ENCODE measurements at places on chromosomes 2 and 18. TPM values are rescaled to one million over a fixed set of nuclear protein-coding genes. Genes with fewer than 3 reads are reported as not detected.

- ATAC-seq = no peak
Observed at GRCh38 chr2:720842-721241, 43.6 kb upstream of the TMEM18 start.

CTAGE1 gene
- total RNA-seq = not detected

- ATAC-seq = no peak
Observed at GRCh38 chr2:43227830-43228281, 1.4 kb upstream of the ZFP36L2 start.

CFAP65 gene
- total RNA-seq = not detected

ARHGAP15 gene
- total RNA-seq = 98.3 TPM

WNT10A gene
- 49.8 TPM for total RNA-seq

C2orf66 gene
- total RNA-seq = 1.0 TPM

GRCh38 chr2:229641676-229642075, 72.7 kb downstream of the DNER start:
- no peak for ATAC-seq

DNA sequence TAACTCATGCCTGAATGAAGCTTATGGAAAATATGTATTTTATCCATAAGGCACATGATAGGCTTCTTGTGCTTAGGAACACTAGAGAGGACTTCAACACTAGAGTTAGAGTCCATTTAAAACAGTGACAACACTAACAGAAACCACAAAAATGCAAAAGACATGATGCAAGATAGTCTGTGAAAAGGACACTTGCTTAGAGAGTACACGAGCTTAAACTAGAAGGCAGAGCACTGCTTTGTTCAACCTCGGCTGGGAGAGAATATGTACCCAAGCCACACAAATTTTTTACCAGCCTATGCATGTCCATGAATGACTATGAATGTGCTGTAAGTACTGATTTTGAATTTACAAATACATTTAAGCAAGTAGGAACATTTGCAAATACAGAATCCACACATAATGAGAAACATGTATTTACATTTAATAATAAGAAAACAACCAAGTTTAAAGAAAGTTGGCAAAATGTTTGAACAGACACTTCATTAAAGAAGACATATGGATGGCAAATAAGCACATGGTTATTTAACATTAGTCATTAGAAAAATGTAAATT, 130.6 kb downstream of the SPOPL start:
- no peak for ATAC-seq

GRCh38 chr2:233210843-233211547, 40.5 kb upstream of the ATG16L1 start:
- ATAC-seq = no peak

DNA sequence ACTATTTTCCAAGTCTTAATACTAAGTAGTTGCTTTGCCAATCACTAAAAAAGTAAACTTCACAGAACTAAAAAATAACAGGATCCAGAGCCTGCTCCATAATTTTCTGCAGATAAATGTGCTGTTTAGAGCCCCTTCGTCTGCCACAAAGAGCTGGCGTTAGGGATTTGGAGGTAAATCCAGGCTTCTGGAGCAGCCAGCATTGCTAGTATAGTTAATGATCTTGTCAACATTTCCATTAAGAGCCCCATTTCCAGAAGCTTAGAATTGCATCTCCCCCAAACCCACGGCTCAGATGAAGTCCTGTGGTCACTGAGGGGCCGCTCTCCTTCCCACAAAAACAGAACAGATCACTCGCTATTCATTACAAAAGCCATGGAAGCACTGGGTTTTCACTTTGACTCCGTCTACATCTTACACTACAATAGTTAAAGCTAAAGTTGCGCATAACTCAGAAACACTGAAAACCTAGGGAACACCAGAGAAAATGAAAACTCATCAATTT, 41.9 kb downstream of the ZNF516 start:
- no peak for ATAC-seq

GRCh38 chr2:24840962-24841945, 48.0 kb downstream of the CENPO start:
- ATAC-seq = no peak

RPRM gene
- total RNA-seq = not detected

GAREM1 gene
- not detected for total RNA-seq

- ATAC-seq = no peak
Observed at GRCh38 chr2:88651646-88652045, 24.4 kb upstream of the EIF2AK3 start.

DNA sequence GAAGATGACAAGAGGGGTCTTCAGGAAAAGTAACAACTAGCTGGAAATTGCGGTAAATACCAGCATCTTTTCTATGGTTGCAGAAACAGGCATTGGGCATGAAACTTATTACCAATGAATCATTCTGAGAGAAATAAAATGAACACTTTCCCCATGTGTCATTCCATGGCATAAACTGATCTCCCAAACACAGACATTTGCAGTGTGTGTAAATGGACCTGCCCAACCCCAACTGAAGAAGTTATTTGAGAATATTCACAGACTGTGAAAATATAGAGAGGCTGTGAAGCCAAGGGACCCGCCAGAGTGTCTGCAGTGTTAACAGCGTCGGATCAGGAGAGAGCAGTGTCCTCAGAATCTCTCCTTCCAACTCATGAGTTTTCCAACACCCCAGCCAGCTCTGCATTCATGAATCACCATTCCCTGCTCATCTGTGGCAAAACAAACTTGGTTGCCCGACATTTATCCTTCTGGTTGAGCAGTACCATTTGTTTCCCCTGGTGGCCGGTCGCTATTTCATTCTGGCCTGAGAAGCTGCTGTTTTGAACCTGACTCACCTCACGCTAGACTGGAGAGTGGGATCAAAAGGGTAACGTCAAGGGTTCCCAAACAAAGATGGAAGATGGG, 238.4 kb downstream of the PID1 start:
- no peak for ATAC-seq

DNA sequence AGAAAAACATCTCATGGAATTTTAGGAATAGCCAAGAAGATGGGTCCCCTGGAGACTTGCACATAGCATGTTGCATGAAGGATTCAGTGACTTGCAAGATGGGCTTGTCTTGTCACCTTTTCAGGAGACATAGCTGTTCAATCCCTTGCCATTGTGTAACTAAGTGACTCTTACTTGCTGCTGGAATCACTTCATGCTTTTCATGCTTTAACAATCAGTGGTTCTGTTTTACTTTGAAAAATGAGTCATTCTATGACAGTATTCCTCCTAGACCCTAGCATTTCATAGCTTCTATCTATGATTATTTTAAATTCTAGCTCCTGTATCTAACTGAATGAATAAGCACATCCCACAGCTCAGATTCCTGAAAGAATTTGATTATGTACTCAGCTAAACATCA, 2.8 kb downstream of the KYNU start:
- no peak for ATAC-seq

DNA sequence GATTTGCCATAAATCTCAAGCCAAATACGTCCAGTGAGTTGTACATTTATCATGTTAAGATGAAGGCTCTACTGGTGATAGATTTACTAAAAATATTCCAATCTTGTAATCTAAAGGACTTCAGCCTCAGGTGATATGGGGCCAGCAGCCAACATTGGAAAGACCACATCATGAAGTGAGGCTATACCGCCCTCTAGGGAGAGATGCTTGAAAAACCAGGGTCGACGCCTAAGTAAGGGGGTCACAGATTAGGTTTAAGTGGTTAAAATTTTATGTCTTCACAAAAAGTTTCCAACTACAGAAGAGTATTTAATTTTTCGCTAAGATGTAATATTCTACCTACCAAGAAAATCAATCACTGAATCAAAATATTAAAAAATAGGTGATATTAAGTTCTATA, 33.3 kb downstream of the DOCK10 start:
- ATAC-seq = no peak

TTN gene
- 3.1 TPM for total RNA-seq

GRCh38 chr2:54722641-54723040, 821 bp upstream of the EML6 start:
- ATAC-seq = no peak

DNA sequence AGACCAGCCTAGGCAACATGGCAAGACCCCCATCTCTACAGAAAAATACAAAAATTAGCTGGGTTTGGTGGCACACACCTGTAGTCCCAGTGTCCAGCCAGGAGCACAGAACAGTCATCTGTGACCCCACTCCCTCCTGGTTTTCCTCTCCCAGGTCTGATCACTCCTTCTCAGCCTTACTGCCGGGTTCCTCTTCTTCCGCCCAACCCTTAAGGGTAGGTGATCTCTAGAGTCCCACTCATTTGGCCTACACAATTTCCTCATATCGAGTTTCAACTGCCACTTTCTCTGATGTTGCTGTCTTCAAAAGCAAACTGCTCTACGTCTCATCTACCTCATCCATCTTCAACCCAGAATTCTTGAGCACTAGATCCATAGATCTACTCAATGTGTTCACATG, 13.4 kb upstream of the MAT2A start:
- ATAC-seq = no peak

GRCh38 chr2:141301551-141301950, 829.3 kb downstream of the LRP1B start:
- no peak for ATAC-seq

DNA sequence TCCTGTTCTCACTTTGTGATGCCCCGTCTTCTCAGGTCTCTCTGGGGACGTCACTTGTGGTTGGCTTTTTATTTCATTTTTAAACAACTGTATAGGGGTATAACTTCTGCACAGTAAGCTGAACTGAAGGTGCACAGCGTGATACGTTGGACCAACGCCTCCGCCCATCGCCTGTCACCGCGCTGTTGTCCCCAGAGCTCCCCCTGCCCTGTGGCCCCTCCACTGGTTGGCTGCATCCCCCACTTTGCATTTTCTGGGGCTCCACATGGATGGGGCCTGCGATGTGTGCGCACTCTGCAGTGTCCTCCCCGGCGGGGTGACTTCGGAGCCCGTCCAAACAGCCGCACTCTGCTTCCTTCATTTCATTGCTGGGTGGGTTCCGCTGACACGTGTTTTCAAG, 14.3 kb downstream of the GPR35 start:
- ATAC-seq = no peak

DNA sequence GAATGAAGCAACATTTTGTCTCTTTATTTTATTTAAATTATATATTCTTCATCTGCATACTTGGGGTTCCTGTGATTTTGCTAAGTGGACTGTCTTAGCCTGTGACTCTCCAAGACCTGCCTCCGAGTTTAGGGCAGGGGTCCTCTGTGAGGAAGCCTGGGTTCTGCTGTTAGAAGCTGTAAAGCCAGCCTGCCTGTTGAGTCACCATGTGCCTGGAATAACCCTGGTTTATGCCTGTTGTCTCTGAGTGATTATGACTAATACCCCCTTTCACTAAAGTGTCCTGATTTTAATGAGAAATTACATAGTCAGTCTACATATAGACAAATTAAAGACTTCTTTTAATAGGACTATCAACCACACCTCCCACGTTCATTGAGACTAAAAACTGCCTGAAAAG, 369.1 kb downstream of the ZNF521 start:
- no peak for ATAC-seq

DNA sequence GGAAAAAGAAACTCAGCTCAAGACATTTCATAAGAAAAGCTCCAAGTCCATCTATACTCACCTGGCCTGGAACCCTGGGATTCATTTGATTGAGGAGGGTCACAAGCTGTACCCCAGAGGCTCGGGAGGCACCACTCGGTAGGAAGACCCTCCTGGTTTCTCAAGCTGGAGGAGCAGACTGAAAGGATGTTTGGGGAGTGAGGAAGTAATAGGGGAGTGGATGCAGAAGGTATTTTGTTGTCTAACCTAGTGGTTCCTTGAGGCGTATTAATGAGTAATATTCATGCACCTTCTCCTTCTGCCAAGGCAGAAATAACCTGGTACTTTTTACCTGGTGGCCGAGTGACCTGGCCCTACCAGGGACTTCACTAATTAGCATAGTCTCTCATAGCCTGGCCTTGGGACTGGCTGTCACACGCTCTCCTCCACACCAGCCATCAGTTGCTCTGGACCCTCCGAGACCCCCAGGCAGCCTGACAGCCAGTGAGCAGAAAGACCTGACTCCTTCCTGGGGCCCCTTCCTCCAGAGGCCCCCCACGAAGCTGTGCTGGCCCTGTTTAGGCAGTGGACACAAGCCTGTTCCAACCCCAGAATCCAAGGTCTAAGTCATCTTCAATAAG, 161.4 kb downstream of the BCL2 start:
- ATAC-seq = no peak

LYPD1 gene
- total RNA-seq = not detected

DNA sequence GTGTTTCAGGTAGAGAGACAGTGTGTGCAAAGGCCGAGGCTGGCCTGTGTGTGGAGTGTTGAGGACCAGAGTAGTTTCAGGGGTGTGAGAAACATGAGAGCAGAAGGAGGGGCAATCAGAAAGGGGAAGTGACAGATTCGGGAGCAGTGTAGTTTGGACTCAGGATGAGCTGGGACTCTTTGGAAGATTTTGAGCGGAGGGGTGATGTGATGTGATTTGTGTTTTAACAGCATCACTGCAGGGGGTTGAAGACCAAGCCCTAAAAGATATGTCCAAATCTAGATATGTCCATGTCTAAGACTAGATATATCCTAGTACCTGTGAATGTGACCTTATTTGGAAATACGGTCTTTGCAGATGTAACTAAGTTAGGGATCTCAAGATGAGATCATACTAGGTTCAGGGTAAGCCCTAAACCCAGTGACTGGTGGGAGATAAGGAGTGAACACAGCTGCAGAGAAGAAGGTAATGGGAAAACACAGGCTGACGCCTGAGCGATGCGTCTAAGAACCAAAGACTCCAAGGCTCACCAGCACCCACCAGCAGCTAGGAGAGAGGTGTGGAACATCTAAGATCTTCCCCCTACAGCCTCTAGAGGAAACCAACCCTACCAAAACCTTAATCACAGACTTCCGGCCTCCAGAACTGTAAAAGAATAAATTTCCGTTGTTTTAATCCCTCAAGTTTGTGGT, 38.5 kb upstream of the MYO3B start:
- no peak for ATAC-seq

DNA sequence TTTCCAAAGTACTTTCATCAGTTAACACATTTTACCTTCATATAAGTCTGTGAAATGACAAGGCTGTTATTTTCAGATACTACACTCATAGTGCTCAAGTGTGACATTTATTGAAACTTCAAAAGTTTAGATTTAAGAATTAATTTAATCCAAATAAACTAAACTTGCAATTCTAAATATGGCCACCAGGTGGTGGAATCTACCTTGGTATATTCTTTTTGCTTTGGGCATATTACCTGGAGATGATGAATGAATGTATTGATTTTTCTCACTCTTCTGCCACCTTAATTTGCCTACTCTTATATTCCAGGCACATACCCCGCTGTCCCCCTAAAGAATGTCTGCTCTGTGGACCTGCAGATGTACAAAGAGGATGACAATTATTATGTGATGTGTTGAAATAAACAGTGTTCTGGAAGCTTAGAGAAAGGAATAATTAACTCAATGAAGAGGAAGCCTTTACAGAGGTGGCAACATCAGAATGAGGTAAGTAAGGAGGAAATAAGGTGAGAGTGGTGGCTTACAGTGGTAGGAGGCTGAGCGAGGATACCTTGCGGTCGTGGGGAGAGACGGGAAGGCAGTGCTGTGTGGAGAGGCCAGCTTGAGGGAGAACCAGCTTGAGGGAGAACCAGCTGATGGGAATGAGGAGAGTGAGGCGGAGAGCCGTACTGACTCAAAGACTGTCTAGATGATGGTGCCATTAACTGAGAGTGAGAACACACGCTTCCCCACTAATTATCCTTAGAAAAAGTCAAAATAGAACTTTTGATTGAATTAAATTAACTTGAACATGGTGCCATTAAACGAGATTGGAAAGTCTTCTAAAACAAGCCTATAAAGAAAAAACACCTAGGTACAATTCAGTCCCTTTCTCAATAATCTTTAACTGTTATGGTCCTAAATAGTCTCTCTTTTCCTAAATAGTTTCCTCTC, 179.5 kb downstream of the CELF4 start:
- no peak for ATAC-seq

All from activated T-helper 17 cell treated with anti-CD3 and anti-CD28 coated beads, Interleukin-2, amount 50 U/mL, for 72 hours (primary cell).